ENCODE measurements at places on chromosomes 12 and 14. TPM values are rescaled to one million over a fixed set of nuclear protein-coding genes. Genes with fewer than 3 reads are reported as not detected.

- H3K4me3 ChIP-seq = no peak overlapping the region
- H3K27ac ChIP-seq = no peak overlapping the region
- no peak for DNase-seq
- H3K27me3 ChIP-seq = no peaks in the 10 kb centered on the region
- peaks cover 5% of the 10 kb centered on the region for H3K4me1 ChIP-seq
These were observed 916.3 kb upstream of the SEL1L start for GRCh38 chr14:82449926-82450468.

DNA sequence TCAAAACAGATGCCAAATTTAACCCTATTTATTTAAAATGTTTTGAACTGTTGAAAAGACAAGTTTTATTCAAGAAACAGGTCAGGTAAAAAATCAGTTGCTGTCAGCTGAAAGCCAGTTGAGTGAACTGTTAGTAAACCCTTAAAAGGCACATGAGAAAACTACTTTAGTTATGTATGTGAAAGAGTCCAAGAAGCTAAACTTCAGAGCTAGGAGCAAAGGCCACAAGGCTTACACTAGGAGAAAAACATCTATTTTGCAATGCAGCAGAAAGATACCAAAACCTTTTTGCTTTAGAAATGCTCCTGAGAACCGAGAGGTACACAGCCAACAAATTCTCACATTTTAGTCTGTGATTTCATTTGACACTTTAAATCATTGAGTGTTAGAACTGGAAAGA is 375.2 kb downstream of the FSCB start:
- no peaks in the 10 kb centered on the region for H3K27me3 ChIP-seq
- H3K36me3 ChIP-seq = no peaks in the 10 kb centered on the region
- H3K4me1 ChIP-seq = no peaks in the 10 kb centered on the region
- H3K4me3 ChIP-seq = no peak overlapping the region
- no peak overlapping the region for H3K27ac ChIP-seq

DNA sequence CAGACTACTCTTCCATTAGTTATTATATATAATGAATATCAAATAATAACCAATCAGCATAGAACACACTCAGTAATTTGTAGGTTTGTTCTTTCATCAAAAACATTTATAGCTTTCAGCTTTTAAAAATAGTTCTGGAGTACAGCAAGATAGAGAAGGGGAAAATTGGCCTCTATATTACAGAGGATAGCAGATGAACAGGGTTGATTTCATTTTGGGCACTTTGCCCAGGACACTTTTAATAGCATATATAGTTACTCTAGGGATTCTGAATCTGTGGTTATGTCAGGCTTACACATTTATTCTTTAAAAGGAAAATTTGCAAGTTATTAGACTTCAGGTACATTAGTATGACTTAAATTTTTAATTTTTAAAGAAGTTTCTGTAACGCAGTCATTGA is 52.6 kb downstream of the IFT81 start:
- H3K4me3 ChIP-seq = no peak overlapping the region
- H3K36me3 ChIP-seq = no peaks in the 10 kb centered on the region
- H3K27ac ChIP-seq = no peak overlapping the region
- H3K27me3 ChIP-seq = no peaks in the 10 kb centered on the region

DNA sequence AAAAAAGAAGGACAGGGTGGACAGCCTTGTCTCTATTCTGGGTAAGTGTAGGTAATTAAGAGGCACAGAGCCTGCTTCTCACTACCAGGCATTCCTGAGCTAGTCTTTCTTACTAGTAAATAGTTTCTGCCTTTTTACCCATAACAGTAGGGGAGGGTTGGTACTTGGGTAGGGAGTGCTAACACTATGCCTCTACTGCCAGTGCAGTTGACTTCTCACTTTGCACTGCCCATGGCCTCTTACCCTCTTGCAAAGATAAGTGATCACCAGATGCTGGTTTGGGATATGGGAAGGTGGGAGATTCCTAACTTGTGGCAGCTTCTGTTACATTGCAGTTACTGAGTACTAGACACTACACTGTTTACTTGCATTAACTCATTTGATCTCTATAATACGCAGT is 11.6 kb downstream of the AHSA1 start:
- H3K27me3 ChIP-seq = peaks cover 4% of the 10 kb centered on the region
- H3K27ac ChIP-seq = no peak overlapping the region
- DNase-seq = no peak
- no peaks in the 10 kb centered on the region for H3K4me1 ChIP-seq
- H3K4me3 ChIP-seq = no peak overlapping the region
- H3K36me3 ChIP-seq = peaks cover 60% of the 10 kb centered on the region

DNA sequence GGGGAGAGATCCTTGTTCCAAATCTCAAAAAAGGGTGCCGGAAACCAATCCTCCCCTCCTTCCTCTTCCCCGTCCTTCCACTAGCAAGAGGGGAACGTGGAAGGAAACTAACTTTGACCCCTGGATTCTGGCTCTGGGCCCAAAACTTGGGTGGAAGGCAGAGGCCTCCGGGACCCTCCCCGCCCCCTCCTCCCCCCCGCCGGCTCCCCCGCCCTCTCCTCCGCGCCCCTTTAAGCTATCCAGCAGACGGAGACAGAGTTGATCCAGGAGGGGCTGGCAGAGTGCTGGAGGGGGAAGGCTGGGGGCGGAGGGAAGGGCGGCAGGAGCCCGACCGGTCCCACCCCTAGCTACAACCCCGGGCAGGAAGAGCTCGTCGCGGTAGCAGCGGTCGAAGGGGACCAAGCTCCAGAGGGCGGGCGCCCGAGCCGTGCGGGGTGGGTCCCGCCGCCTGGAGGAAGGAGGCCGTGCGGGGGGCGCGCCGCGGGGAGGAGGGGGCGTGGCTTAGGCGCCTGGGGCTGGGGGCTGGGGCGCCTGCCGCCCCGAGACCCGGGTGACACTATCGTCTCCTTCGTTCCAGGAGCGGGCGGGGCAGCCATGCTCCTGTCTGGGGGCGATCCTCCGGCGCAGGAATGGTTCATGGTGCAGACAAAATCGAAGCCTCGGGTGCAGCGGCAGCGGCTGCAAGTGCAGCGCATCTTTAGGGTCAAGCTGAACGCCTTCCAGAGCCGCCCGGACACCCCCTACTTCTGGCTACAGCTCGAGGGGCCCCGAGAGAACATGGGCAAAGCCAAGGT is at the start of gene NYNRIN:
TSS of gene NYNRIN (plus strand) at position 351 of the 794 bp plus-strand sequence. CDS start at position 595, 244 bp downstream.
- H3K4me3 ChIP-seq = peak within 1 kb of the TSS; percentile 55
- H3K27ac ChIP-seq = peak within 1 kb of the TSS; percentile 80
- no peak for DNase-seq
- no peaks in the 10 kb centered on the region for H3K36me3 ChIP-seq

DNA sequence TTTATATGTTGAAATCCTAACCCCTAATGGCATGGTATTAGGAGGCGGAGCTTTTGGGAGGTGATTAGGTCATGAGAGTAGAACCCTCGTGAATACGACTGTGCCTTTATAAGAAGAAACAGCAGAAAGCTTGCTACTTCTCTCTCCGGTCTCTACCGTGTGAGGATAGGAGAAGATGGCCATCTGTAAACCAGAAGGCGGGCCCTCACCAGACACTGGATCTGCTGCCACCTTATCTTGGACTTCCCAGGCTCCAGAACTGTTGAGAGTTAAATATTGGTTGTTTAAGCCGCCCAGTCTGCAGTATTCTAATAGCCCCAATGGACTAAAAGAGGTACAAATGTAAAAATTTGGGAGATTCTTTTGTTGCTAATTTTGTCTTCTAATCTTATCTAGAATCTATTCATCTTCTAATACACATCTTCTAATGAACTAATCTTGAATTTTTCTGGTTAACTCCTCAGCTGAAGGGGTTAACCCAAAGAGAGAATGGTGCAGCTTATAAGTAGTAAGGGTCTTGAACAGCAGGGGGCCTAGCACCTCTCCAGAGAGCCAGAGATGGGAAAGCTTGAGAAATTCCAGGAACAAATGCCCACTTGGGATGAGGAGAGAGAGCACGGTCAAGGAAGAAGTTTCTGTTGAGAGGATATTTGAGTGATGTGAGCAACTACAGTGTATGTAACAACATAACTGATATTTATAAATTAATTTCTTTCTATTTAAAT is 264.0 kb upstream of the GRIP1 start:
- H3K4me1 ChIP-seq = no peaks in the 10 kb centered on the region
- no peak overlapping the region for H3K4me3 ChIP-seq
- DNase-seq = no peak
- no peaks in the 10 kb centered on the region for H3K36me3 ChIP-seq

- H3K4me1 ChIP-seq = no peaks in the 10 kb centered on the region
- H3K27me3 ChIP-seq = no peaks in the 10 kb centered on the region
- DNase-seq = no peak
- no peak overlapping the region for H3K4me3 ChIP-seq
These were observed 65.3 kb downstream of the DENND5B start for GRCh38 chr12:31525496-31526157.

- no peaks in the 10 kb centered on the region for H3K4me1 ChIP-seq
- no peak within 1 kb of the TSS for H3K27ac ChIP-seq
- peak; percentile 17 for DNase-seq
- no peaks in the 10 kb centered on the region for H3K36me3 ChIP-seq
- peaks cover 26% of the 10 kb centered on the region for H3K27me3 ChIP-seq
- peak within 1 kb of the TSS; percentile 54 for H3K4me3 ChIP-seq
These were observed at the start of gene ABCC9 for GRCh38 chr12:21940549-21941505. ABCC9 (minus strand) TSS chr12:21941426; CDS start chr12:21936674, 4,752 bp downstream.

GRCh38 chr12:82745807-82746206 is 59.1 kb downstream of the TMTC2 start:
- H3K4me3 ChIP-seq = no peak overlapping the region
- no peak for DNase-seq
- H3K36me3 ChIP-seq = no peaks in the 10 kb centered on the region

DNA sequence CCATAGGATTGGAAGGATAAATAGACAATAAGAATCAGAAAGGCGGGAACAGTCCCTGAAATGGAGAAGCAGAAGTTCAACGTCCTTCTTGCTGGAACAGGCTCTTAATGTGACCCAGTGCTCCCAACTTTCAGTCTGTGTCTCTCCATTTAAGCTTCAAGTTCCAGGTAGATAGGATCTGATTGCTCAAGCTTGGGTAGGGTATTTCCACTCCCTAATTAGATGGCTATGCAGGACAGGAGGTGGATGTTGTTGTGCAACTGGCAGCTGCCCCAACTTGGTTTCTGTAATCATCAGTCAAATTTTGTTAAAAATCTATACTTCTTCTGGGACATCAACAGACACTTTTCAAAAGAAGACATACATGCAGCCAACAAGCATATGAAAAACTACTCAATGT is 266.2 kb downstream of the C12orf75 start:
- no peaks in the 10 kb centered on the region for H3K4me1 ChIP-seq
- H3K27me3 ChIP-seq = no peaks in the 10 kb centered on the region
- no peak overlapping the region for H3K4me3 ChIP-seq
- H3K27ac ChIP-seq = no peak overlapping the region
- no peak for DNase-seq
- no peaks in the 10 kb centered on the region for H3K36me3 ChIP-seq

DNA sequence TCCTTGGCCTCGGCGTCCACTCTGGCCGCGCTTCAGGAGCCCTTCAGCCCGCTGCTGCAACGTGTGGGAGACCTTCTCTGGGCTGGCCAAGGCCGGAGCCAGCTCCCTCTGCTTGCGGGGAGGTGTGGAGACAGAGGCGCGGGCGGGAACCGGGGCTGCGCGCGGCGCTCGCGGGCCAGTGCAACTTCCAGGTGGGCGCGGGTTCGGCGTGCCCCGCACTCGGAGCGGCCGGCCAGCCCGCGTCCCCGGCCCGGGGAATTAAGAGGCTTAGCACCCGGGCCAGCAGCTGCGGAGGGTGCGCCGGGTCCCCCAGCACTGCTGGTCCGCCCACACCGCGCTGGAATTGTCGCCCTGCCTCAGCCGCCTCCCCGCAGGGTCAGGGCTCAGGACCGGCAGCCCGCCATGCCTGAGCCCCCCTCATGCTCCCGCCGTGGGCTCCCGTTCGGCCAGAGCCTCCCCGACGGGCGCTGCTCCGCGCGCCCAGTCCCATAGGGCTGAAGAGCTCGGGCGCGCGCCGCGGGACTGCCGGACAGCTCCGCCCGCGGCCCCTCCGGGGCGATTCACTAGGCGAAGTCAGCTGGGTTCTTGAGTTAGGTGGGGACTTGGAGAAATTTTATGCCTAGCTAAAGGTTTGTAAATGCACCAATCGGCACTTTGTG is 673.9 kb downstream of the SLC16A7 start:
- no peak overlapping the region for H3K4me3 ChIP-seq
- H3K27me3 ChIP-seq = no peaks in the 10 kb centered on the region
- DNase-seq = no peak
- no peaks in the 10 kb centered on the region for H3K4me1 ChIP-seq
- H3K27ac ChIP-seq = no peak overlapping the region

DNA sequence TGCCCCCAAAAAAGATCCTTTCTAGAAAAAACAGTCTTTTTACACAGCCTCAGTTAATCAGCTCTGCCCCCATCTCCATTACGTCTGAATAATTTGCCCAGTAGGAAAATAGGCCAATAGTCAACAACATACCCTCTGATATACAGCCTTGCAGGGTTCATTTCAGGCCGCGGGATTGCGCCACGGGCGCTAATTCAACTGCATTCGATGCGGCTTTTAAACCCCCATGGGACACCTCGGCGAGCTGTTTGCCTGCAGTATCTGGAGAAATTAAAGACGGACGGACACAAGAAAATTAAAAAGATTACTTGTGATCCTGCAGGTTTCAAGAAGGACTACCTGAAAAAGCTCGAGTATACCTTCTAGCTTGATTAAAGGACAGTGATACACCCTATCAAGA is 36.1 kb downstream of the ERP29 start:
- H3K27me3 ChIP-seq = no peaks in the 10 kb centered on the region
- H3K27ac ChIP-seq = no peak overlapping the region
- DNase-seq = no peak
- no peaks in the 10 kb centered on the region for H3K4me1 ChIP-seq

GRCh38 chr14:22598099-22598895 is at the start of gene ABHD4:
ABHD4 (plus strand) TSS chr14:22598300; CDS start chr14:22598307, 7 bp downstream.
- H3K36me3 ChIP-seq = peaks cover 9% of the 10 kb centered on the region
- H3K27ac ChIP-seq = peak within 1 kb of the TSS; percentile 86
- DNase-seq = peak; percentile 76

DNA sequence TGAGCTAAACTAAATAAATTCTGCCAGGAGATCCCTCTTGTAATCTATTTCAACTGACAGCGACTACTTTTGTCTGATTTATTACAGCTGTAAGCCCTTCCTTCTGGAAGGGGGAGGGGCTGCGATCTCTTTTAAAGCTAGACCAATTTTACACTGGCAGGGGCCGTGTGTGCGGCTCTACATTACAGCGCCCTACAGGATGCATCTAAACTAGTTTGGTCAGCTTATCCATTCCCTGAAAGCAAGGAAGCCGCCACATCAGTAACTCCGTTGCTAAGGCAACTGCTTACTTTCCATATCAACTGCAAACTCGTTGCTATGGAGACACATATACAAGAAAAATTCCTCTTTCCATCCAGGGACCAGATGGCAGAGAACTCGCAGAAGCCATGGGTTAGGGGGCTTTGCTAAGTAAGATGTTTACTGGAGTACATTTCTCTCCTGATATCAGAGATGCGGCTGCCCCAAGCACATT is 17.4 kb downstream of the FOXN3 start:
- H3K27me3 ChIP-seq = no peaks in the 10 kb centered on the region
- no peaks in the 10 kb centered on the region for H3K36me3 ChIP-seq
- DNase-seq = no peak
- no peak overlapping the region for H3K27ac ChIP-seq
- no peak overlapping the region for H3K4me3 ChIP-seq

- no peaks in the 10 kb centered on the region for H3K27me3 ChIP-seq
These were observed 444.7 kb upstream of the FBXO33 start for GRCh38 chr14:39876916-39877315.

Gene DRAM1
- 14.4 TPM for total RNA-seq

Gene CLEC9A
- 0.21 TPM for total RNA-seq

Gene LMO3
- 23.2 TPM for total RNA-seq

Gene GYS2
- not detected for total RNA-seq

Gene ZNF219
- total RNA-seq = 28.6 TPM

Gene SERPINA6
- total RNA-seq = not detected

Gene NOS1
- total RNA-seq = 25.1 TPM

All from tibial nerve (tissue), 4 donors.